ENCODE measurements at places on chromosomes 12 and 14. TPM values are rescaled to one million over a fixed set of nuclear protein-coding genes. Genes with fewer than 3 reads are reported as not detected.
A peak's percentile ranks its signal among the peaks of the same experiment; 100 is the strongest.

Gene ACYP1
- 8.2 TPM for total RNA-seq

Gene CPNE6
- total RNA-seq = not detected

Gene NGB
- total RNA-seq = not detected

Gene CISTR
- not detected for total RNA-seq

DNA sequence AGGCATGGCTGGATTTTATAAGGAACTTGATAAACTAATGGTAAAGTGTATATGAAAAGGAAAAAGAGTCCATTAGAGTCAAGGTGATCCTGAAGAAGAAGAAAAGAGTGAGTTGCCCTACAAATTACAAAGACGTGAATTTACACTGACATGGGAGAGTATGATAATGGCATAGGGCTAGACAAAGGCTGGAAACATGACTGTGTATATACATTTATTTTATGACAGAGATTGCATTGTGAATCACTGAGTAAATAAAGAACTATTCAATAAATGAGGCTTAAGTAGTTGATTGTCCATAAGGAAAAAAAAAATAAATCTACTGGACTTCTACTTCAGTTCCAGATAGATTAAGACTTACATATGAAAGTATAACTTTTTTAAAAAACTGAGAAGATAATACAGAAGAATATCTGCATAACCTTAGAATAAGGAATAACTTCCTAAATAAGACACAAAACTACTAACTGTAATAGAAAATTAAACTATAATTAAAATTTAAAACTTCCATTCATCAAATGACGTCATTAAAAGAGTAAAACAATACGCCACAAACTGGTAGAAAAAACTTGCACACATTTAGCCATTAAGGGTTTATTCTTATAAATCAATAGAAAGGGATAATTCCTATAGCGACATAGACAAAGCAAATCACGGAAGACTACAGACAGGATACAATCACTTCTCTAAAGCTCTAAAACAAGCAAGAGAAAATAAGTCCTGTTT is 278.5 kb downstream of the NOVA1 start:
- no peak for DNase-seq

- DNase-seq = no peak
Measured at GRCh38 chr14:68574906-68575305, 218.0 kb downstream of the ZFP36L1 start.

DNA sequence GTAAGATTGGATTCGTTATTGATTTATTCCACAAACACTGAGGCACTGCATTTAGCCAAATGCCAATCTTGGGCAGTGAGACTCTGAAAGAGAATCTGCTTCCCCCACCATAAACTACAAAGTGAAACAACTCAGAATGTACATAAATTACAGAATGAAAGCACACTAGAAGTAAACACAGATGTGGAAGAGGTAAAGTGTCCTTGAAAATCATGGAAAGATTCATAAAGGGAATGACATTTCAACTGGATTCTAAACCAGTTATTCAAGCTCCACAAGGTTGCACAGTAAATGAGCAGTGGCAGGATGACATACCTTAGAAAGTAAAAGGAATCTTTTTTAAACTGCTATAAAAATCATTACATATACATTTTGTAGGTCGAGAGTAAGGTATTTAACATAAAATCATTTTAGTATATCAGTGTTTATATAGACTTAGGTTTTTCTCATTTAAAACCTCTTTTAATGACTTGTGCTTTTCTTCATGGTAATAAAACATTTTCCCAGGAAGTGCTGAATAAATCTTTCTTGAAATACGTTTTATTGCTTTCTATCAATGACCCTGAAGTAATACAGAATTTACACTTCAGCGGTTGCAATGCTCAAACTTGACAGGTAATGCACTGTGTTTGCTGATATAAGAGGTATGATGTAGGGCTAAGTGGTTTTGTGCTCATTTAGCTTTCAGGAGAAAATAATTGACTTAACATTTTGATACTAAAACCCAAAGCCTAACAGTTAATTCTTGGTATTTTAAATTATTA is 270.6 kb downstream of the NAV3 start:
- DNase-seq = no peak

DNA sequence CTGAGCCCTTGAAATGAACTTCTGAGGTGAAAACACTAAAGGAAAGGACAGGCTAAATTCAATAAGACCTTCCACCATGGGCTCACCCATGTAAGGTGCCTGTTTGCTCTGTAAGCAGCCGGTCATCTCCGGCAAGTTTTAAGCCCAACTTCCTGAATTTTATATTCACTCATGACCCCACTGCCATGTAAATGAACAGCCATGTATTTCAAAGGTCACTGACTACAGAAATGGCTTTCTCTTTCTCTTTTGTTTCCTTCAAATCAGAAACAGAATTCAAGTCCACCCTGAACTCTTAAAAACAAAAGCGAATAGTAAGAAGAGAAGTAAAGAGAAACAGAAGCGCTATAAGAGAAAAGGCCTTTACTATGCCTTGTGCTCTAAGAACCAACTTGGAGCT is 61.7 kb upstream of the OVCH1 start:
- no peak for DNase-seq

DNA sequence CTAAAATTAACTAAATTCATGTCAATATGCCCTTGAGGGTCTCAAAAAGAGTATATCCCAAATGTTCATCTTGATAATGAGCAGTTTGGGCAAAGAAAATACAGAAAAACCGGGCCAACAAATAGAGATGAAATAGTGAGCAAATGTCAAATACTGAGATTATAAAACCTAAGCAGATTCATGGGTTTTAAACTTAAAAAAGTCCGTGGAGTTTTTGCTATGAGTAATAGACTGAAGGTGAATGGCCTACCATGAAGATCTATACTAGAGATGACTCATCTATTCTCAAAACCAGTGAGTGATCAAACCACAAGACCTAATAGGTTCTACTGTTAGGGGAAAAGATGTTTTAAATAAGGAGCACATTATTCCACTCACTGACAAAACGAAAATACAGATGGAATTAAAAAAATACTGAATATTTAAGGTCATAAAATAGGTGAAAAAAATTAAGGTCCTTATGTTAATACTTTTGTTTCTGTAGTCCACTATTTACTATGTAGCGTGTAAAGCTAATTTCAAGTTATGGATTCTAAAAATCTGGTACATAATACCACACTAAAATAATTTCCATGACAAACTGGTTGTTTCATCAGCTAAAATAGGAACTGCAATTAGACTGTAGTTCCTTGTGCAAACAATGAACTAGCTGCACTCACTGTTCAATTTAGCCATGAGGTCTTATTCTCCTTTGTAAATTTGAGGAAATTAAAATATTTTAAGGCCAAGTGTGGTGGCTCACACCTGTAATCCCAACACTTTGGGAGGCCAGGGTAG is 5.0 kb downstream of the HNRNPC start:
- no peak for DNase-seq

DNA sequence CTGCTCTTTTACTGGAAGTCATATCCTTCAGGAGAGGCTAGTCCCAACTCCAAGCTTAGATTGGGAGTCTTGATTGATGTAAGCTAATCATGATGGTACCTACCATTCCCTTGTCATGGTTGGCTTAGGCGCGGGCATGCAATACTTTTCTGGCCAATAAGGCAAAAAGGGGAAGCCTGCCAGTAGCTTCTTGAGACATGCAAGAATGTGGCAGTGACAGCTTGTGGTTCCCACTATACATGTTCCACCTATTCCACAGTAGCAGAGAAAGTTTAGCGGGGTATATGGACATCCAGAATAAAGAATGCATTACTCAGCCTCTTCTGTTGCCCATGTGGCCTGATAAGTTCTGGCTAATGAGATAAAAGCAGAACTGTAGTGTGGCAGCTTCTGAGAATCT is 55.0 kb downstream of the AP5M1 start:
- DNase-seq = no peak

- no peak for DNase-seq
Measured at GRCh38 chr12:65961190-65962035, 137.1 kb downstream of the HMGA2 start.

DNA sequence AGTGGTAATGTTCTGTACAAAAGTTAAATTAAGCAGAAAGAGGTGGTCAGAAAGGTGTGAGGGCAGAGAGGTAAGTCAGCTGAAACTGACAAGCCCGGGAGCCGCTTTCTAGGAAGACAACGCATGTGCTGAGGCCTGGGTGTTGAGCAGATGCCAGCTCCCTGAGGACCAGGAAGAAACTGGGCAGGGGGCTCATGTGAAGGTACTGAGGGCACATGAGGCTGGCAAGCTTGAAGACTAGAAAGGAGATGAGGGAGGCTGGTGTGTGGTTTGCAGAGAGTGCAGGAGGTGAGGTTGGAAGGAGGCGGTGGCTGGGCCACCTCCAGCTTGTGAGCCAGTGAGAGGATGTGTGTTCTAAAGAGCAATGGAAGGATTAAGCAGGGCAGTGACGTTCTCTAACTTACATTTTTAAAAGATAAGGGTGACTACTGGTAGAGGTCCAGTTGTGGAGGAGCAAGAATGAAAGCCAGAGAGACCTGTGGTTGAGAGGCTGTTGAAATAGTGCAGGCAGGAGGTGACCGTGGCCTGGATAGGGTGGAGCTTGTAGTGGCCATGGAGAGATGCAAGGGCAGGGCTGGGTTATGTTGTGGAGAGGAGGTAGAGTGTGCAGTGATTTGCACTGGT is 29.1 kb downstream of the ZNF664 start:
- DNase-seq = no peak

- no peak for DNase-seq
Measured at GRCh38 chr14:90577661-90578282, 180.9 kb downstream of the CALM1 start.

DNA sequence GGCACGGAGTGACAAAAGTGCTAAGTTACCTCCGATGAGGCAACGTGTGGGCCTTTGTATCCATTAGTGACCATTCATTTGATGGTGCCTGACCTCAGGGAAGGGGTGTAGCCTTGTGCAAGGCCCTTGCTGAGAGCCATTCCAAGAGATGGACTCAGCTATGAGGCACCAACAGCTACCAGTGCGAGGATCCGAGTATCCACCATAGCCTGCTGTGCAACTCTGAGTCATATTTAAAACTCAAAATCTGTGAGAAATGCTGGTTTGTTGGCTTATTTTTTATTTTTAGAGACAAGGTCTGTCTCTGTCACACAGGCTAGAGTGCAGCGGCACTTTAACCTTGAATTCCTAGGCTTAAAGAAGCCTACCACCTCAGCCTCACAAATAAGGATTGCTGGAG is 25.1 kb upstream of the WNK1 start:
- no peak for DNase-seq

- no peak for DNase-seq
Measured at GRCh38 chr12:26841085-26841484, 8.1 kb upstream of the ITPR2 start.

- no peak for DNase-seq
Measured at GRCh38 chr12:30823156-30823699, 68.5 kb upstream of the CAPRIN2 start.

DNA sequence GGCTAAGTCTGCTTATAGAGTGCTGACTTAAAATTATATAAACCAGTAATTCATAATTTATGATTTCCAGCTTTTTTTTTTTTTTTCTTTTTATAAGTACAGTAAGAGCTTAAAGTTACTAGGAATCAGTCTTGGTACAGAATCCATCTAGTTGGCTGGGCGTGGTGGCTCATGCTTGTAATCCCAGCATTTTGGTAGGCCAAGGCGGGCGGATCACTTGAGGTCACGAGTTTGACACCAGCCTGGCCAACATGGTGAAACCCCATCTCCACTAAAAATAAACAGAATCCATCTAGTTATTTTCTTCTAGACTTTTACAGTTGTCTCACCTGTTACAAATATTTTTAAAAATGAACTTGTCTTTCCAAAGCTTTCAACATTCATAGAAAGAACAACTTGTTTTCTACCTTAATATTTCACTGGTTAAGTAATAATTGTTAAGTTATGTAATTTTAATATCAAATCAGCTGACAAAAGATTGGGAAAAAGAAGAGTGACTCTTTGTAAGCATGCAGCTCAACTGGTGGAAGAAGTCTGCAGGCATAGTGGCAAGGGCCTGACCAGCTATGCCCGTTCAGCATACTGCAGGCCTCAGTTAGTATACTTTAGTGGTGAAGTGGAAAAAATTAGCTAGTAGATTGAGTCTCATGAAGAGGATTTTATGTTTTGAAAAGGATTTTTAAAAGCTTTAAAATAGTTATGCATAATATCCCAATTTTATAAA is 17.4 kb upstream of the PSMA3 start:
- DNase-seq = no peak

GRCh38 chr14:28762303-28762954 is 4.2 kb upstream of the FOXG1 start:
- DNase-seq = no peak

- DNase-seq = peak; percentile 60
Measured at GRCh38 chr14:51395361-51395849, 155.4 kb downstream of the TMX1 start.

DNA sequence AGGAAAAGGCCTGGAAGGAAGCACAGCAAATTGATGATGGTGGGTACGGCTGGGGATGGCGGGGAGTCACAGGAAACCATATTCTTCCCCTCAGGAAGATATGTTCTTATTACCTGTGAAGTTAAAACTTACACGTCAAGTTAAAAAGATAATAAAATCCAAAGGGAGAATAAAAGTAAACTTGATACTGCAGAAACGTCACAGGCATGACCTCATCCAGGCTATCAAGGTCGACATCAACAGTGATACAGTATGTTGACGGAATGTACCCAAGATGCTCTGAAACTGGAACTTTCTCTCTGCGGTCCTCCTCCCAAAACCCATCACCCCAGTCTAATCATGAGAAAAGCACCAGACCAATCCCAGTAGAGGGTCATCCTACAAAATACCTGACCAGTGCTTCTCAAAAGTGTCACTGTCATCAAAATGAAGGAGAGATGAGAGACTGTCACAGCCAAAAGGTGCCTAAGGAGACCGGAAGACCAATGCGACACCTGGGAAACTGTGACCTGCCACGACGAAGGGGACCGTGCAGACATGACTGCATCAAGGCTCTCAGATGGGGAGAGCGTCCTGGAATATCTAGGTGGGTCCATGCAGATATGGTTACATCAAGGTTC is 74.6 kb downstream of the SCARB1 start:
- no peak for DNase-seq

DNA sequence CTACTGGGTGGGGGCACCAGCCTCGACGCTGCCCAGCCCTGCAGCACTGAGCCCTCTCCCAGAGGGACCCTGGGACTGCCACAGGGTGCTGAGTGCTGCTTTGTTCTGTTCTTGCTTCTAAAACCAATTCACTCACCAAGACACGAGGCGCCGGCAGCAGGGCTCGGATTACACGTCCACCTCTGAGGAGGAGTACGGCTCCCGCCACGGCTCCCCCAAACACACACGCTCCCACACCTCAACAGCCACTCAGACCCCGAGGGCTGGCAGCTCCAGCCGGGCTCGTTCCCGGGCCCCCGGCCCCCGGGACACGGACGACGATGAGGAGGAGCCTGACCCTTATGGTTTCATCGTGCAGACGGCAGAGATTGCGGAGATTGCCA is 24.3 kb downstream of the CEP170B start:
- DNase-seq = no peak

DNA sequence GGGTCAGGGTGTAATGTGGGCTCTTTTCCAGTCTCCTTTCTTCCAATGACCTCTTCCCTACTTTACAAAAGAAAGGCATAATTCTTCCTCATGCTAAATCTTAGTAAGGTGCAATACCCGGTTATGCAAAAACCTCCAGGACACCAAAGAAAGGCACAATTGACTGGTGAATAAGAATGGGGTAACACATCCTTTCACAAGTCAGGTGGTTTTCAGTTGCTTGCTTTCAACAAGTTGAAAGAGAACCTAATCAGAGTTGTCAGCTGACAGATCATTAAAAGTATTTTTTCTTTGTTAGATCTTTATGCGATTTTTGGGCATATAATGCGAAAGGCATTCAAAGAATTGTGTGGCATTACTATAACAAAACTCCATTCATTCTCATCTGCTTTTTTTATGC is 1.3 kb upstream of the AEBP2 start:
- DNase-seq = no peak

GRCh38 chr12:11904124-11904523 is 166.6 kb upstream of the BCL2L14 start:
- DNase-seq = no peak

All from glomerular endothelial cell (primary cell).